K562 (cell line): ENCODE measurements at places on chromosomes 5 and 9.

GRCh38 chr9:115999498-115999897, 154.1 kb upstream of the PAPPA start:
- DNase-seq, result no peak

DNA sequence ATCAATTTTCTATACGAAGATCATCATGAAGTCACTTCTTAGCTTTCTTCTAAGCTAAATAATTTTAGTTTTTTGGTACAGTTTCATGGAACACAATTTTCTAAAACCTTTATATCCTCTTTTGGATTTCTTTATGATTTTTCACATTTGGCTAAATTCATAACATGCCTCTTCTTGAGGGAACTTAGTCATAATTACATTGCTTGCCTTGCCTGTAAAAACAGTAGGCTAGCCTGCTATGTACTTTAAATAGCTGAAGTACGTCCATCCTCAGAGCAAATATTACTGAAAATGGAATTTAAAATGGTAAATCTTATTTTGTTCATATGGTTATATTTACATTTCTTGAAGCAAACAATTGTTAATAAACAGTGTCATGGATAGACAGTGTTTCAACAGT, 225.0 kb downstream of the VPS13A start:
- no peak for DNase-seq

DNA sequence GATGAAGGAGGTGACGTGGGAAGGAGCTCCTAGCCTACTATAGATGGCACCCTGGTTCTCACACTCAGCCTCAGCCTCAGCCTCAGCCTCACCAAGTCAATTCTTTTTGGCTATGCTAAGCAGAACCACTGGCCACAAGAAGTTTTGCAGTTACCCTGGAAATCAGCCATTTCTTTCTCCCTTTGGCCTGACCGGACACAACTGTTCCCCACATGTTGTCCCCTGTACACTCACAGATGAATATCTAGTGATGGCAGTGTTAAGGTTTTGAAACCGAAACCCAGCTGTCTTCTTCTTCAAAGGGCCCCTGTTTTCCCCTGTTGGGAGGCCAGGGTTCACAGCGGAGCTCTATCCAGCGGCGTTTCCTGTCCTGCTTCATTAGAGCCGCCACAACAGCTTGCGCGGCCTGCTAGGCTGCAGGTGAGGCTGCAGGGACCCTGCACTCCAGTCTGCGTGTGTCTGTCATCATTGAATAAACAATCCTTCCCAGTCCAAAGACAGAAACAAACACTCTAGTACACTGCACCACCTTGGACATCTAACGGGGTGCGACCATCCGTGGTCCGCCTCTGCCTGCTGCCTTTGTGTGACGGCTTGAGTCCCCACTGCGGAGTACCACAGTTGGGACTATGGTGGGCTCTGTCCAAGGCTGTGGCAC, 250.5 kb downstream of the DENND1A start:
- DNase-seq, result no peak

DNA sequence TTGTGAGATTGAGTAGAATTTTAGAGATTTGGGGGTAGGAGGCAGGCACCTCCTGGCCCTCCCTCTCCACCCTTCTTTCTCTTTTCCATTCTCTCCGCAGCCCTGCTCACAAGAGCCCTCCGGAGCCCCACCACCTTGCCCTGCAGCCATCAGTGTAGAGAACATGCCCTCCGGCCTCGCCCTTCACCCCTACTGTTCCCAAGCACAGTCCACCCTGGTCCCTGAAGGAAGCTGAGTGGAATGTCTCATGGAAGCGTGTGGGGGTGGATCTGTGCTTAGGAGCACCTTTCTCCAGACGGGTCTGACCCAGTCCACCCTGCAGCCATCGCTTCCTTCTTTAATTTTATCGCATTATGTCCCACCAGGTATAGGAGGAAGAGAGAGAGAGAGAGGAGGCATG, 267.1 kb downstream of the NSG2 start:
- no peak for DNase-seq

- DNase-seq, result peak; percentile 71
Measured at GRCh38 chr9:137383081-137383783, 39.7 kb downstream of the EXD3 start.

- DNase-seq, result no peak
Measured at GRCh38 chr5:158810615-158811014, 289.1 kb downstream of the EBF1 start.

DNA sequence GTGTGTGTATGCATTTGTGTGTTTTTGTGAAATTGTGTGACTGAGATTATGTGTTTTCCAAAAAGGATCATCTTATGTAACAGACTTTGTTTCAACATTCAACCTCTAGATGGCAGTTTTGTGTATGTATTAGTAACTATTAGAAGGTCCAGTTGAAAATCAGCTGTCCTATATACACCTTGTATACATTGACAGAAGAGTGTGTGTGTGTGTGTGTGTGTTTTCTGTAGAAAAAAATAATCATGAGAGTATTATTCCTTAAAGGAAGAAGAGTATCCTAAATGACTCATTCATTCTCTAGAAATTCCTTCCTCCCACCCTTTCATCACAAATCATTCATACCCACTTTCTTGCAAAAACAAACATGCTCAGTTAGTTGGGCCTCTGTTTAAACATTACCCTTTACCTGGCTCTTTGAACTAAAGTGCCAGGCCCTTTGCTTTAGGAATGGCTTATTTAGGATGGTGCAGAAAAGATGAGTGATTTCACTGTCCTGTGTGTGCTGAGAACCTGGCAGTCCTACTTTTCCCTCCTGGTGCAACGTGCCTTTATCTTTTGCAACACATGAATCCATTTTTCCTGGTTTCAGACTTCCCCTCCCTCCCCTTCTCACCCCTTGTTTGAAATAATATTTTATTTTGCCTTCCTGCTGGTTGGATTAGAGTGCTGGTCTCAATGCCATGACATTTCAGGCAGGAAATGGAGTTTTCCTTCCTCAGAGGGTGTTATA, 152.2 kb downstream of the ARHGAP26 start:
- peak; percentile 17 for DNase-seq

- no peak for DNase-seq
Measured at GRCh38 chr5:169811680-169812079, 168.6 kb downstream of the INSYN2B start.

DNA sequence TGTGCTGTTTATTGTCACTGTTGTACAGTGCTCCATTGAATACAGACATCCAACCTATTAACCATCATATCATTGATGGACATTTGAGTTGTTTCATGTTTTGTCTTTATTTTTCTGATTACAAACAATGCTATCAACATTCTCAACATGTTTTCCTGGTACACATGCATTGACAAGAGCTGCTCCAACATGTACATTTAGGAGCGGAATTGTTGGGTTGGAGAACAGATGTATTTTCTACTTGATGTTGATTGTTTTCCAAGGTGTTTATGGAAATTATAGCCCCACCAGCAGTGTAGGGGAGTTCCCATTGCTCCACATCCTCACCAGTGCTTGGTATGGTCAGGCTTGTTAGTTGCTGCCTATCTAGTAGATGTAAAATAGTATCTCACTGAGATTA, 204.1 kb upstream of the CLINT1 start:
- no peak for DNase-seq

DNA sequence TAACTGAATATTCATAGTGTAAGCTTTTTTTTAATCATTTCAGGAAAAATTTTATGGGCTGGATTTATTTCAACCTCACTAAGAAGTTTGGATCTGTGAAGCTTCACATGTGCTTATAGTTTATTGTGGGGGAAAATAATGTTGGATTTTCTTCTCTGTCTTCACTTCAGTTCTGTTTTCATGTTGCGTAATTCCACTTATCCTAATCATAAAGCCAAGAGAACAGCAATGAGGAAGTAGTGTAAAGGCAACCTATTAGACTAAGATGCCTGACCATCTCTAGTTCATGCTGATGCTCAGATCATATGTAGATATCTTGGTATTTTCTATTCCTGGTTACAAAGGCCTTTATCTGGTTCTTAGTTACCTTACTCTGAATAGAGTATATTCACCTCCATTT, 50.0 kb downstream of the CD180 start:
- no peak for DNase-seq

GRCh38 chr5:172805736-172806255, 28.3 kb upstream of the ERGIC1 start:
- no peak for DNase-seq

- DNase-seq, result no peak
Measured at GRCh38 chr9:105502276-105502675, 54.4 kb downstream of the FSD1L start.

GRCh38 chr5:36982146-36982545, 105.6 kb downstream of the NIPBL start:
- DNase-seq, result no peak

DNA sequence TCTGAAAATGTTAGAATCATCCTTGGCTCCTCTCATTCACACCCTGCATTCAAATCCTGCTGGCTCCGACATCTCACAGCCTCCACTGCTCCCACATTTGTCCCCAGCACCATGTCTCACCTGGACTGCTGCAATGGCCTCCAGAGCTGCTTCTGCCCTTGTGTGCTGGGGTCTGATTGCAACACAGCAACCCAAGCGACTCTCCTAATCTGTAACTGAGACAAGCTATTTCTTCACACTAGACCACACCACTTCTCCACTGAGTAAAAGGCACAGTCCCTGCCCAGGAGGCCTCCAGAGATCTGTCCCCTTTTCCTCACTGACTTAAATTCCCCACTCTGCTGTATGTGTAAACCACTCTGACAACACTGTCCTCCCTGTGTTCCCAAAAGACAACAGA, 151.1 kb upstream of the TAS2R1 start:
- DNase-seq, result no peak

DNA sequence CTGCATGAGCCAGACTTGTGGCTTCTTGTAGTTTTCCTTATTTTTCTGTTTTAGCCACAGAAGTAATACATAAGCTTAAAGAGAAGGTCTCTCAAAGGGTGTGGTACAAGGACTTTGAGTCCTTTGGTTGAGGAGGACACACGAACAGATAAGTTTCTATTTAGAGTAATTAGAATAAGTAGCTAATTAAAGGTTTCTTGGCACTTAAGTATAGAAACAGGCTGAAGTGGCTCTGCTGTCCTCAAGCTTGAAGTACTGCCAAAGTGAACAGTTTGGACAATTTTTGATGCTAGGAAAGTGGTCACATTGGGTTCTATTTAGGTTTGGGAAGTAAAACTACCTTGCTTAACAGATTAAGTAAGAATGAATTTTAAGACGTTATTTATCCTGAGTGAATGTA, 278.3 kb upstream of the MPDZ start:
- DNase-seq, result no peak

DNA sequence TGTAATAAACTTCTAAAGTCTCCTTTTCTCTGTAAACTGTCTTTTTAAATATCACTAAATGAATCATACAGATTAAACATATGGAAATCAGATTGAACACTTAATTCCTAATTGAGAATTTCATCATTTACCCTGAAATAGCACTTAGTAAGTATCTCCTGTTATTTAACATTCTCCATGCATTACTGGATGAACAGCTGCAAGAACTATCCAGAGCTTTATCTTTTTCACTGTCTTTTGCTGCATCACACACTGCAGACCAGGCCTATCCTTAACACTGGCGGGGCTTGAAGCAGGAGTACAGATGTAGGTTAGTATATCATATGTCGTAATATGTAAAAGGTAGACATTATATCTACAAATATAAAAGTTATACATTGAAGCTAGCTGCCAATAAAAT, 108.7 kb upstream of the EFNA5 start:
- no peak for DNase-seq

DNA sequence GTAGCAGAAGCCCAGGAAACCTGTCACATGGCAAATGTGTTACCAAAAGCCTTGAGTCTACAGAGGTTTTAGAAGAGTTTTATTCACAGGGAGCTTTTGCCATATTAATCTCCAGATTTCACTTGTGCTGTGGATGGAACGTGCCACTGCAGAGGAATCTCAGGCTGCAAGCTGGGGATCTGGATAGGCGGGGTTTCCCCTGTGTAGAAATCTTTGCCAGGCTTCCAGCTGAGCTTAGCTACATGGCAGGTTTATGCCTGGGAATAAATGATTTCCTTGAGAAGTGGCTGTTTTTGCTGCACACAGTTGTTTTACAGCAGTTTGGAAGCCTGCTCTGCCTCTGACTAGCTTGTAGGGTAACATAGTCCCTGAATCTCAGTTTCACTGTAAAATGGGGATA, 224.6 kb upstream of the PLPPR1 start:
- no peak for DNase-seq

- no peak for DNase-seq
Measured at GRCh38 chr5:123451047-123451446, 27.8 kb upstream of the CEP120 start.

- peak; percentile 16 for DNase-seq
Measured at GRCh38 chr9:117073539-117074341, 341.1 kb downstream of the ASTN2 start.
